ENCODE measurements at places on chromosomes 5 and 9. TPM values are rescaled to one million over a fixed set of nuclear protein-coding genes. Genes with fewer than 3 reads are reported as not detected.

CDC20B gene
- total RNA-seq = not detected

CEP78 gene
- 27.1 TPM for total RNA-seq

OR1Q1 gene
- not detected for total RNA-seq

GRCh38 chr9:33446946-33447798 lies at the start of gene AQP3:
Gene AQP3, minus strand, starts transcription at chr9:33447593. Its CDS starts 63 bp downstream, at chr9:33447530.
- no peak for DNase-seq

DNA sequence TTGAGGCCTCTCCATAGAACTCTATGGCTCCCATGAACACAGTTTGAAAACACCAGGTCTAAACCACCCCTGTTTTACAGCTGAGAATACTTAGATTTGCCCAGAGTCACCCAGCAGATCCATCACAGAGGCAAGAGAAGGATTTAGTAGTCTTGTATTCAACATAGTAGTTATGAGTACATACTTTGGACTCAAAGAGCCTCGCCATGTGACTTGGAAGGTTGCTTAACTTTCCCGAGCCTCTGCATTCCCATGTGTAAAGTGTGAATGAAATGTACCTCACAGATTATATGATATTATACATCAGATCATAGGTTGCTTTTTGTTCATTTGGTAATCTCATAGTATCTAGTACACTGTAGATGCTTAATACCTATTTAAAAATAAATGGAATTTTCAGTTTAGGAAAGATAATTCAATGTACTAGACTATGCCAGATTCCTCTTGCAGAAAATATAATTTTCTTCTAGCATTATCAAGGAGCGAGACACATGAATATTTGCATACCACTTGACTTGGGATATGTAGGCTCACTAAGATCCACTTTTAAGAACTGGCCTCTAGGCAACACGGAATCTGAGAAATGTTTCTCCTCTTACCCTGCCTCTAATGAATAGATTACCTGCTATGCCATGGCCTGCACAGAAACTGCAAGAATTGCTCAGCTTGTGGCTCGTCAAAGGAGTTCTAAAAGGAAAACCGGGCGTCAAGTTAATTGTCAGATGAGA lies 18.6 kb downstream of the TDRD7 start:
- DNase-seq = no peak

DNA sequence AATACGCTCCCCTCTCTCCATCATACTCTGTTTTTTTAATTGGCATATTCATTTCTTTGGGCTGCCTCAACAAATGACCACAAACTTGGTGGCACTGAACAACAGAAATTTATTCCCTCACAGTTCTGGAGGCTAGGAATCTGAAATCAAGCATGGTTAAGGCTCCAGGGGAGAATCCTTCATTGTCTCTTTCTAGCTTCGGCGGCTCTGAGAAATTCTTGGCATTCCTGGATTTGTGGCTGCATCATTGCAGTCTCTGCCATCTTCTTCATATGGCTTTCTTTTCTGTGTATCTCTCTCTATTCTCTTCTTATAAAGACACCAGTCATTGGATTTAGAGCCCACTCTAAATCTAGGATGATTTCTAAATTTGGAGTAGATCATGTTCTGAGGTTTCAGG lies 10.9 kb upstream of the SLC24A2 start:
- DNase-seq = no peak

- peak; percentile 65 for DNase-seq
Observed at GRCh38 chr9:3760031-3760430, 234.2 kb upstream of the RFX3 start.

- no peak for DNase-seq
Observed at GRCh38 chr5:128498844-128499455, 39.1 kb downstream of the FBN2 start.

GRCh38 chr5:131685516-131686171 lies 50.6 kb upstream of the RAPGEF6 start:
- no peak for DNase-seq

DNA sequence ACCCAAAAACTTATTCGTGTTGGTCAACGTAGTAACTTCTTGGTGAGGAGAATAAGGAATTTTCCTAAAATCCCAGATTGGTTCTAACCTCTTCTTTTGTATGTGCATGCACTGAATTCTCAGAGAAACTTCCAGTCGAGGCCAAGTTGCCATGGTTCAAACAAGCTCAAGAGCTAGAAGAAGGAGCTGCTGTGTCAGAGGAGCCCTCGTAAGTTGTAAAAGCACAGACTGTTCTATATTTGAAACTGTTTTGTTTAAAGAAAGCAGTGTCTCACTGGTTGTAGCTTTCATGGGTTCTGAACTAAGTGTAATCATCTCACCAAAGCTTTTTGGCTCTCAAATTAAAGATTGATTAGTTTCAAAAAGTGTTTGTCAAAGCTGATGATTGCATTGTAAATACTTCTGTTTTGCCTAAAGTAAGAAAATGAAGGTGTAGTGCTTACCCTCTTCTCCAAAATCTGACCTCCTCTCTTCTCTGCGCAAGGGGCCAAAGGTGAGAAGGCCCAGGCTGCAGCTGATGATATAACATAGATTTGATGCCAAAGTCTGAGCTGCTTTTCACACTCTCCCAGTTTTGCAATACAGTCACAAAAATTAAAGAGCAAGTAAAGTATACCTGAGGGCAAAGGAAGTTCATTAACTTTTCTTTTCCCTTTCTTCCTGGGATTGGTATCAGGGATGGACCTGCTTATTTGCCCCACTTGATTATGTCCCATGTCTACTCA lies 210.8 kb downstream of the ADAMTSL1 start:
- DNase-seq = no peak

DNA sequence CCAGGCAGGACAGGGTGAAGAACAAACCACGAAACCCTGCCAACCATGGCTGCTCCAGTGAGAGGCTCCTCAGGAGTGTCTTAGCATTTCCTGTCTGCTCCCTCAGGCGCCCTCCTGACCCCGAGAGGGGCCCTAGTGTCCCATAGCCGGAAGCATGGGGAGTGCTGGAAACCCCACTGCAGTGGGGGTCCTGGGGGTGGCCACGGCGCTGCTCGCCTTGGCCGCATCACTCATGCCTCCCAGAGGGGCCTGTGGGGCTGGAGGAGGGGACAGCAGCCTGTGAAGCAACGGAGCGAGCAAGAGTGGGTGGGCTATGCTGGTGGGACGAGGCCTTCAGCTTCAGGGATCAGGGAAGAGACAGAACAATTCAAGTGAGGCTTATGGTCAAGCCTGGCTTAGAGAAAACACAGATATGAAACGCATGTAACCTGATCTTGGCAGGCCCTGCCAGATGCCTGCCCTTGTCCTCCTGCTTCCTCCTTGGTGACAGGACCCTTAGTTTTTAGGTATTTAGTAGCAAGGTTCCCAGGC lies 219.1 kb downstream of the FANCC start:
- no peak for DNase-seq

GRCh38 chr9:97704851-97705250 lies 7.7 kb upstream of the XPA start:
- no peak for DNase-seq

- no peak for DNase-seq
Observed at GRCh38 chr9:133862585-133863256, 124.6 kb upstream of the SARDH start.

DNA sequence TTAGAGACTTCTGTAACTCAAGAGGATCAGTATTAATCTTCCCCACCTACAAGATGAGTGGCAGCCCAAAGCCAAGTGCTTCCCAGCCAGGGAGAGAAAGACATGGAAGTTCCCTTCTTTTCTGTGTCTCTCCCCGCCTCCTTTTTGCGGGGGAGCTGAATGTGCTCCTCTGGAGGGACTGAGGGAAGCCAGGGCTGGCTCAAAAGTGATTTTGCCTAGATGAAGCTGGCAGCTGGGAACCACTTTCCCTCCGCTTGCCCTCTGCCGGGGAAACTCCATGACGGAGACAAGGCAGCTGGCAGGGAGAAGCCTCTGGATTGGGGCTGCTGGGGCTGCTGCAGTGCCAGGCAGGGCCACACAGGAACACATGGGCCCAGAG lies 24.4 kb downstream of the EGR1 start:
- no peak for DNase-seq

- no peak for DNase-seq
Observed at GRCh38 chr5:121752149-121752548, 99.5 kb upstream of the FTMT start.

Data from foreskin keratinocyte (primary cell).